Umbilical cord (tissue), 2 donors: ENCODE measurements at places on chromosomes 2 and 18. TPM values are rescaled to one million over a fixed set of nuclear protein-coding genes. Genes with fewer than 3 reads are reported as not detected.

DNA sequence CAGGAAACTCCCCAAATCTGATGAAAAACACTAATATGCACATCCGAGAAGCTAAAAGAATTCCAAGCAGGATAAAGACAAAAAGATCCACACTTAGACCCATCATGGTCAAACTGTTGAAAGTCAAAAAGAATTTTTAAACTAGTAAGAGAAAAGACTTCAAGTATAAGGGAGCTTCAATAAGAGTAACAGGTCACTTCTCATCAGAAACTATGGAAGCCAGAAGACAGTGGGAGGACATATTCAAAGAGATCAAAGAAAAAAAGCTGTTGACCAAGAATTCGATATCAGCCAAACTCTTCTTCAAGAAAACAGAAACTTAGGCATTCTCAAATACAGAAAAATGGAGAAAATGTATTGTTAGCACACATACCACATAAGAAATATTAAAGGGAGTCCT is 50.4 kb downstream of the ZC3H8 start:
- no peak for DNase-seq

DNA sequence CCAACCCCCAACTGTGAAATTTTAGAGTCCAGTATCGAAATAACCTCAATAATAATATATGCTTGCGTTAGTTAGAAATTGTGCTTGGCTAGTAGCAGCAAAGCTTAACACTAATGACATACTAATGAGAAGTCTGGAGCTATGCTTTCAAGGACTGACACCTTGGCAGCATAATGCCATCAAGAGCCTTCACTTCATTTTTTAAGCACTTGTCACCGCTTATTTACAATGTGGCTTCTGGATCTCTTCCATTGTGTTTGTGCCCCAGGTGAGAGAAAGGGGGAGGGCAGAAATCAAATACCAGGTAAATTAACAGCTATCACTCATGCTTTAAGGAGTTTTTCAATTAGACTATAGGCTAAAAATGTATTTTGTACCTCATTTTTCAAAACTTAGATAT is 101.5 kb downstream of the CDH7 start:
- no peak for DNase-seq

NTSR2 gene
- not detected for total RNA-seq

DNA sequence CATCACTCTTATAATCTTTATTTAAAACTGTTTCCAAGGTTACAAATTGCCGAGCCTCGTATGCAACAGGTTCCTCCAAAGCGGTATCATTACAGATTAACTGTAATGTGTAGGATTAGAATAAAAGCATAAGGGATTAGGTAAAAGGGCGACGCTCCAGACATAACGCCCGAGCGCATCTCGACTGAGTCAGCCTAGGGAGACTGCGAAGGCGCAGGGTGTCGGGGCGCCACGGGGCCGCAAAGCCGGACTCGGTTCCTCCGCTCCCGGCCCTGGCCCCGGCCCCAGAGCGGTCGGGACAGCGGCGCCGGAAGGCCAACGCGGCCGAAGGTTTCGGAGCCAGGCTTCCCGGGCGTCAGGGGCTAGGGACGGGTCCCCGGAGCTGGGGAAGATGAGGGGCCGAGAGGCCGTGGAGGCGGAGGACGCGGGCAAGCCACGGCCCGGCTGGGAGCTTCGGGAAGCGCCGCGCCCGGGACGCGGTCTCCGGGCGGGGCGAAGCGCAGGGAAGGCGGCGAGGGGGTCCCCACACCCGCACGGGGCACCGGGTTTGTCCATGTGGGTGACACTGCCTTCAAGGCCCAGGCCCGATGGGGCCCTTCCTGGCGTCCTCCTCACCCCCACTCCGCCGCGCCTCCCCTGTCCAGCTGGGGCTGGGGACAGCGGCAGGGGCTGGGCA is 12.9 kb upstream of the SIX3 start:
- no peak for DNase-seq

C2orf78 gene
- 1.7 TPM for total RNA-seq

SPHKAP gene
- 2.6 TPM for total RNA-seq

GRCh38 chr18:60067426-60068210 is 167.8 kb downstream of the PMAIP1 start:
- no peak for DNase-seq

DNA sequence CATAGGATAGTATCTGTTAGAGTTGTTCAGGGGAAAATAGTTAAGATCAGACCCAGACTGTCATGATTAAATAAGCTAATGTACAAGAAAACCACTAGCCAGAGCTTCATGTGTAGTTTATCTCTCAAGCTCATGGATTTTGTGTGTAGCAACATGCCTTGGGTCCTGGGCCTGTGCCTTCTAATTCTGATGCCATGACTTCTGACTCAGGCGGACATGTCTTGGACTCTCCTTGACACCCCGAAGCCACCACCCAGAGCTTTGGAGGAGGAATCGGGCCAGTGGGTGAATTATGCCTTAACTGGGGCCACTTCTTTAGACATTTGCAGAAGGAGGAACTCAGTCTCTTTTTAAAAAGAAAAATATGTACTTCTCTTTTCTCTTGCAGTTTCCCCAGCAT is 68.7 kb downstream of the NPAS2 start:
- peak; percentile 55 for DNase-seq

- DNase-seq: no peak
Observed at GRCh38 chr2:27870724-27871123, 19.5 kb downstream of the RBKS start.

LRATD1 gene
- total RNA-seq: 4.3 TPM

C1QL2 gene
- 0.48 TPM for total RNA-seq

DNA sequence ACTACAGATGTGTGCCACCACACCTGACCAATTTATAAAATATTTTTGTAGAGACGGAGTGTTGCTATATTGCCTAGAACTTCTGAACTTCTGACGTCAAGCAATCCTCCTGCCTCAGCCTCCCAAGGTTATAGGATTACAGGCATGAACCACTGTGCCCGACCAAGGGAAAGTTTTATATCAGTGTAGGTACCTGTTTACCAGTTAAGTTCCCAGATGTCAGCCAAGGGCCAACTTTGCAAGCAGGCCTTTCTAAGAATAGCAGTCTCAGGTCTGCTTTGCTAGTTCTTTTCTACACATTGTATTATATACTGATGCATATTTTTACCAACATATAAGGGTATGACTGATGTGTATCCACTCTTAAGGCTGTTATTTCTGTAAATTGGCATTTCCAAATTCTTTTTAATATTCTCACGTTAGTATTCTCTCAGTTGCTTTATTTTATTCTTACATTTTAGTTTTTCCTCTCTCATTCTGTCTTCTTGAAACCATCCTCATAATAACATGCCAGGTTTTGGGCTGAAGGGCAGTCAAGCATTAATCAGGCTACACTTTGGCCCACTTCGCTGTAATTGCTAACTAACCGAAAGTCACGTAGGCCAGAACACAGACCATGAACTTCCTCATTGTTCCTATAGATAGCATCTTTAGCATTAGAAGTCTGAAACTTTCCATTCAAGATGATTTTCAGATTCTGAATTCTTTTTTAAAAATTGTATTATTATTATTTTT is 25.0 kb upstream of the CXXC1 start:
- no peak for DNase-seq

DNA sequence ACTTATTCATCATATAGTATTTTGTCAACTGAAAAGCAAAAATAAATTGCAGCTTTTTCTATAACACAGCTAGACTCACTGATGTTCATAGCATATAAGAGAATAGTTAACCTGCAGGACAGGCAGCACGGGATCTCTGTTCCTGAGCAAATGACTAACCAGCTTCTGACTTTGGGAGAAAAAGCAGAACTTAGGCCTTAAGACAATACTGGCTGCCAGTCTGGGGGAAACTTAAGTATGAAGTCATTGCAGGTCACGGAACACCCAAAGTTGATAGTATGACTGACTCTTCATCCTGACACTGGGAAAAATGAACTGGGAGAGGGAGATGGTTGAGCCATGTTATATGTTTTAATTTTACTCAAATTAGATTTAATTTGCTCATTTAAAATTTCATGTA is 113.0 kb downstream of the DPP4 start:
- DNase-seq: no peak

CHCHD5 gene
- total RNA-seq: 5.5 TPM

DNA sequence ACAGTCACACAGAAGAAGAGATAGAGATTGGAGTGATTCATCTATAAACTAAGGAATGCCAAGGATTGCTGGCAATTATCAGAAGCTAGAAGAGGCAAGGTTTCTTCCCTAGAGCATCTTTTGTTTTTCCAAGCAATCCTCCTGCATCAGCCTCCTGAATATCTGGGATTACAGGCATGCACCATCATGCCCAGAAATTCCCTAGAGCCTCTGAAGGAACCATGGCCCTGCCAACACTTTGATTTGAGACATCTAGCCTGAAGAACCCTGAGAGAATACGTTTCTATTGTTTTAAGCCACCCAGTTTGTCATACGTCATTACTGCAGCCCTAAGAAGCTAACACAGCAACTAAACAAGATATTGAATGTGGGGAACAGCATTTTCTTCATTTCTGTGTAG is 525.0 kb downstream of the ERBB4 start:
- DNase-seq: no peak

GRCh38 chr2:199015072-199015471 is 442.7 kb downstream of the SATB2 start:
- DNase-seq: no peak

GRCh38 chr2:119713819-119714490 is 35.0 kb downstream of the TMEM177 start:
- DNase-seq: peak; percentile 30

DNA sequence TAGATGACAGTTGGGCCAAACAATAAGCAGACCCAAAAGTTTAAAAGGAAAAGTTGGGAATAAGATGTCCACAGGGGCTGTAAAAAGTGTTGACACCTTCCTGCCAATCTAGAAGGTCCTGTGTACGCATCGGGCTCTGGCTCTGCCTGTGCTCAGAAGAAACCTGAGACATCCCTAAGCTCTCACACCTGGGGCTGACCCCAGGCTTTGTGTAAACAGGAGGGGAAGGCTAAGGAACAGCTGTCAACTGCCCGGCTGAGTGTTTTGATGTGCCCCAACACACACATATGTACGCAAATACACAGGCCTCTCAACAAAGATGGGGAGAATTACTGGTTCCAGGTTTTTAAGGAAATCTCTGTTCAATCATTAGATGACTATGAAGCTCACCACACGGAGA is 59.5 kb downstream of the TMEM131 start:
- DNase-seq: no peak
